ENCODE measurements at places on chromosomes 12 and 14.

DNA sequence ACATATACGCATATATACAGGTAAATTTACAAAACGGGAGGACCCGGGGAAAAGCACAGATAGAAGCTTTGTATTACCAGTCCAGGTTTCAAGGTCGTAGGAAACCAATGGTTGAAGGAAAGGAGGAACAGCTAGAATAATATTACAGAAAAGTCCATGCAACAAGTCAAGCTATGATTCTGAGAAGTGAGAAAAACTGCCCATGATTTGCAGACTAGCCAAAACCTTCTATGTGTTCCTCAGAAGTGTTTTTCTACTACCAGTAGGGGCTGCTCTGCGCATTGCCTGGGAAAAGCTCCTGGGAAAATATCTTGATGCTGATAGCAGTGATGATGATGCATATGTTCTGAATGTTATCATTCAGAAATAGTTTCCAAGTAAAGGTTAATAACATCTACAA is 2.2 kb downstream of the PDZRN4 start:
- DNase-seq, result no peak

- no peak for DNase-seq
Observed at GRCh38 chr12:31002361-31002725, 71.3 kb upstream of the DDX11 start.

GRCh38 chr14:61641914-61642613 is 53.2 kb upstream of the HIF1A start:
- DNase-seq, result no peak

GRCh38 chr12:1650260-1650977 is 21.4 kb downstream of the WNT5B start:
- DNase-seq, result no peak

DNA sequence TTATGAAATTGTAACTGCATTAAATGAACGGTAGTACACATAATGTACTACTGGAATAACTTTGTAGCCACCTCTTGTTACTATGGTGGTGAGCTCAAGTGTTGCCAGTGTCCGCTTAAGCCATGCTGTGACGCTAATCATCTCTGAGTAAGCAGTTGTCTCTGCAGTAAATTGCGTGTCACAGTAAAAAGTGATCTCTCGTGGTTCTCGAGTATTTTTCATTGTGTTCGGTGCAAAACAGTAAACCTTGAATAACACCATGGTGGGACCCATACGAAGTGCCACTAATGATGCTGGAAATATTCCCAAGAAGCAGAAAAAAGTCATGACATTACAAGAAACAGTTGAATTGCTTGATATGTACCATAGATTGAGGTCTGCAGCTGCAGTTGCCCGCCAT is 524.8 kb downstream of the SOX5 start:
- no peak for DNase-seq

GRCh38 chr12:25887367-25887766 is 71.1 kb upstream of the RASSF8 start:
- no peak for DNase-seq
